A549 treated with Hydrocortisone at 1 μM for 4 hours (cell line): ENCODE measurements at places on chromosomes 11 and 22. TPM values are rescaled to one million over a fixed set of nuclear protein-coding genes. Genes with fewer than 3 reads are reported as not detected.

TPH1 gene
- 0.03 to 0.15 TPM (median 0.05 TPM) in 4 of 5 replicates, not detected in the other for total RNA-seq

PICALM gene
- 61.6 to 105 TPM (median 77.1 TPM) in 5 replicates for total RNA-seq

DDI1 gene
- total RNA-seq, result not detected in 5 replicates

TYR gene
- not detected in 5 replicates for total RNA-seq

KRTAP5-7 gene
- not detected in 5 replicates for total RNA-seq

SEPTIN3 gene
- 0.89 to 1.2 TPM (median 1.0 TPM) in 5 replicates for total RNA-seq

AMOTL1 gene
- 5.3 to 9.8 TPM (median 7.5 TPM) in 5 replicates for total RNA-seq

APOL1 gene
- total RNA-seq, result 14.9 to 22.3 TPM (median 17.2 TPM) in 5 replicates

TSSK2 gene
- total RNA-seq, result not detected in 5 replicates

LRRC32 gene
- total RNA-seq, result 0.17 to 0.23 TPM (median 0.21 TPM) in 5 replicates

FZD4 gene
- 0.99 to 1.6 TPM (median 1.2 TPM) in 5 replicates for total RNA-seq

SRRD gene
- 16.4 to 25.6 TPM (median 21.4 TPM) in 5 replicates for total RNA-seq

TMEM191B gene
- 0.63 to 1.5 TPM (median 1.3 TPM) in 5 replicates for total RNA-seq

SAA1 gene
- total RNA-seq, result 2.4 to 4.0 TPM (median 3.4 TPM) in 5 replicates

SVIP gene
- 8.6 to 14.3 TPM (median 13.1 TPM) in 5 replicates for total RNA-seq

YWHAH gene
- 131 to 148 TPM (median 141 TPM) in 5 replicates for total RNA-seq

KLHL35 gene
- total RNA-seq, result 0.82 to 1.5 TPM (median 0.89 TPM) in 5 replicates

COPB1 gene
- 99.8 to 141 TPM (median 112 TPM) in 5 replicates for total RNA-seq

OR2D3 gene
- not detected in 5 replicates for total RNA-seq

ACCS gene
- total RNA-seq, result 14.6 to 17.9 TPM (median 16.4 TPM) in 5 replicates

HSPB2 gene
- total RNA-seq, result not detected in 5 replicates

MS4A6E gene
- not detected in 5 replicates for total RNA-seq

MS4A13 gene
- total RNA-seq, result not detected in 5 replicates

PAMR1 gene
- 0.03 to 0.05 TPM in 2 of 5 replicates, not detected in the others for total RNA-seq

ALX4 gene
- 1.8 to 2.2 TPM (median 2.1 TPM) in 5 replicates for total RNA-seq

CSTPP1 gene
- total RNA-seq, result 27.9 to 34.8 TPM (median 30.6 TPM) in 5 replicates

PTPRCAP gene
- total RNA-seq, result 0.17 to 0.37 TPM (median 0.28 TPM) in 5 replicates

CACNA1I gene
- 0.05 to 0.07 TPM (median 0.05 TPM) in 5 replicates for total RNA-seq

PRMT3 gene
- total RNA-seq, result 26.4 to 39.1 TPM (median 32.1 TPM) in 5 replicates

MS4A3 gene
- not detected in 5 replicates for total RNA-seq

CRYAB gene
- 12.5 to 26.6 TPM (median 14.3 TPM) in 5 replicates for total RNA-seq

CLTCL1 gene
- 3.8 to 5.1 TPM (median 4.7 TPM) in 5 replicates for total RNA-seq

CECR2 gene
- 0.07 to 0.17 TPM (median 0.09 TPM) in 5 replicates for total RNA-seq

PYGM gene
- 0.20 to 0.55 TPM (median 0.36 TPM) in 5 replicates for total RNA-seq

BLID gene
- total RNA-seq, result not detected in 5 replicates

ARHGAP32 gene
- 2.8 to 4.9 TPM (median 4.0 TPM) in 5 replicates for total RNA-seq

C11orf52 gene
- total RNA-seq, result 0.09 to 0.25 TPM (median 0.14 TPM) in 3 of 5 replicates, not detected in the others

OR5P2 gene
- not detected in 5 replicates for total RNA-seq

CHADL gene
- total RNA-seq, result not detected in 5 replicates

GGTLC2 gene
- not detected in 5 replicates for total RNA-seq

MB gene
- total RNA-seq, result 6.3 to 9.2 TPM (median 7.5 TPM) in 5 replicates

GRM5 gene
- 0.01 TPM in 1 of 5 replicates, not detected in the others for total RNA-seq

LGALS1 gene
- total RNA-seq, result 1,132 to 1,345 TPM (median 1,296 TPM) in 5 replicates
